RCC 7860 (cell line): ENCODE measurements at places on chromosomes 4 and X.
A peak's percentile ranks its signal among the peaks of the same experiment; 100 is the strongest.

DNA sequence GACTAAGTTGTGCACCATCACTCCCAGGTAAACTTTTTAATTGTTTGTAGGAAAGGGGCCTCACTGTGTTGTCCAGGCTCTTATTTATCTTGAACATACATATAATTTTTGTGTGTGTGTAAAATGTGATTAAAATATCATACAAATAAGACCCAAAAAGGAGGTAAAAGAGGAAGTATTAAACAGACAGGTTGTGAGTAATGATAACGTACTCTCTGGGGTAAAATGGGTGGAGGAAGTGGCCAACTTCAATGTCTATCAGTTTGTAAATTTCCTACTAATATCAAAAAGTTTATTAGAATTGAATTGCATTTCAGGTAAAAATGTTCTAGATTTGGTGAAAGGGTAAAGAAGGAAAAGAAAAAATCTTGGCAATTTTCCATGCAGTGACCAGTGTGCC is 48.8 kb downstream of the SULT1E1 start:
- no peak for DNase-seq

- DNase-seq, result no peak
Measured at GRCh38 chrX:55874807-55875206, 157.3 kb downstream of the RRAGB start.

DNA sequence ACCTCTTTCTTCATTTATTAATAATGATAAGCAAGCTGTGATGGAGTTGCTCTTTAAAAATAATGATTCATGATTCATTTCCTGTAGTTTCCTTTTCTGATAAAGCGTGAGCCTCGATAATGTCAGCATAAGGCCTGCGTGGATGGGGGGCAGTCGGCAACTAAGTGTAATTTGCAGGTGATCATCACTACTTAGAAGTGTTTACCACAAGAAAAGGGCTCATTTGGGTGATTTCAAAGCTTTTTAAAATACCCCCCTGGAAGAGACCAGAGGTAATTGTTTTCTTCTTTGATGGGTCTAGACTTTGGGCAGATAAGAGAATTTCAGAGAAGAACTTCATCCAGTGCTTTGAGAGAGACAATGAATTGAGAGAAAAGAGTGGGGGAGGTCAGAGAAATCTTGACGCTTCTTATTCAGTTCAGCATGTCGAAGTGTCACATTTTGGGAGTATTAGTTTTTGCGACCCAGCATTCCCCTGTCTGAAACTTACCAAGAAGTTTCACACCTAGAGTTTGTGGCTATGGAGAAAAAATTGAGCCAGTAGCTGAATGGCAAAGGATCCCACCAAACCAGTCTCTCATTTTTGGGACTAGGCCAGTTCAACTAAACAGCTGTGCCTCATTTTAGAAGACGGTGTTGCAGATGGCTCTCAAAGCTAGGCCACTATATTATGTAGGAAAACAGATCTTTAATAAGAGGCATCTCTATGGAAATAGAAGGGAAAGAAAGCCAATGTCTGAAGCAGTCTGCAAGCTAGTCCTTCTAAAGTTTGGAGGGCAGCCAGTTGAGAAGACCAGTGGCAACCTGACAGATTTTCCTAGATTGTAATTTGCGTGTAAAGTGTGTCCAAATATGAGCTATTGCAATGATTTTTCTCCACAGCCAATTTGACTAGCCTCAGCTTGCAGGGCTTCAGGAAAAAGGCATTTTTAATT is 171.0 kb upstream of the PPP1R2C start:
- no peak for DNase-seq

GRCh38 chr4:47050761-47051725 is 19.7 kb downstream of the GABRB1 start:
- no peak for DNase-seq

- DNase-seq, result peak; percentile 78
Measured at GRCh38 chr4:155705664-155706063, 39.0 kb downstream of the GUCY1A1 start.

DNA sequence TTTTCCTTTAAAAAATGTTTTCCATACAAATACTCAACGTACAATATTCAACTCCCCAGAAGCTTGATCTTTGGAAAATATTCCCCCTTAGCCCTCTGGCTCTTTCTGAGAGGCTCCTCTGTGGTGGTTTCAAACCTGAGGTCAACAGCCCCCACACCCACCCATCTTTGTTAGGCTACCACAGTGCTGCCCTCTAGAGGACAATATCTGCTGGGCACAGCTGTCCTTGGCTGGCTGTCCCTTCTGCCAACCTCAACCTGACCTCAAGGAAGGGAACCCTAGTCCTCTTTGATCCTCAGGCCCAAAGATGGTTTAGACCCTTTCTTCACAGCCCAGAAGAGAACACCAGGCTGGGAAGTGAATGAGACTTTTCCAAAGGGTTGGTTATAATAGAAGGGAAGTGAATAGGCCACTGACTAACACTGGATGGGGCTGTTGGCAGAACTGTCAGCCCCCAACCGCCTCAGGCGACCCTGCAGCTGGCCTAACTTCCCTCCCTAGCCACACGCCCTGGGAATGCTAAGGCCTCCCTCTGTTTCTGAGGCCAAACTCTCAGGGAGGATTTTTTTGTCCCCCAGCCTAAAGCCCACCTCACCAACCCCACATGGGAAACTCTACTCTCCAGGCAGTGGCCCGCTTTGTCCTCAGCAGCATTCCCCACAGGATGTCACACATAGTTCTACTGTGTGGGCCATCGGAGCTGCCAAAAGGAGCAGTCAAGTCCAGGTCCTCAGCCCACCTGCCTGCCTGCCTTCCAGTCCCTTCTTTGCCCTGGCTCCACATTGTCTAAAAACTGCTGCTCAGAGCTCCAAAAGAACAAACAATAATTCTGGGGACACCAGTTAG is 34.3 kb downstream of the NYX start:
- DNase-seq, result no peak

- DNase-seq, result no peak
Measured at GRCh38 chr4:104751468-104751867, 256.8 kb upstream of the CXXC4 start.

DNA sequence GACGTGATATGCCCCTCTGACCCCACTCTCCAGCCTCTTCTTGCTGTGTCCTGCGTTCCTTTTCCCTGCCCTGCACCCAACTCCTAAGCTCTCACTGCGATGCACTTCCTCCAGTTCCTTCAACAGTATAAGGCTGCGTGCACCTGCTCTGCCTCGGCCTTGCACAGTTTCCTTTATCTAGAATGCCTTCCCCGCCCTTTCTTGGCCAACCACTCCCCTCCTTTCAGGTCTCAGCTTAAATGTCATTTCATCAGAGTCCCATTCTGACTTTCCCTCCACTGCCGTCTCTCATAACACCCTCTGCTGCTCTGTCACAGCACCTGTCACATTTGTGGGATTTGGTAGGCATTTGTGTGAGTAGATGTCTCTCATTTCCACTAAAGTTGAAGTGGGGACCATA is 58.4 kb upstream of the NEIL3 start:
- no peak for DNase-seq

DNA sequence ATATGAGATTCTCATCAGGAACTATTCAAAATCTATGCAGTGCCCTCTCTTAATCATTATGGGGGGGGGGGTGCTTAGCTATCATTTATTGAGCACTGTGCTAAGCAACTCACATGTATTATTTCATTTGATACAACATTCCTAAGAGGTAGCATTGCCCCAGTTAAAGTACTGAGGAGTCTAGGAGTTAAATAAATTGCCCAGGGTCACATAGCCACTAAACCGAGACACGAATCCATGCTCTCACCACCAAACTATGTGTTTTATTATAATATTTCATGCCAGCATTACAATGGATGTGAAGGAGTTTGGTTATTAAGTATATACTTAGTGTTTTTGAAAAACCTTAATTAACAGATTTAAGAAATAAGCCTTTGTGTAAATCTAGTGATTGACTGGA is 131.4 kb downstream of the CBR4 start:
- DNase-seq, result no peak
